ENCODE measurements at places on chromosomes 5 and 9.

DNA sequence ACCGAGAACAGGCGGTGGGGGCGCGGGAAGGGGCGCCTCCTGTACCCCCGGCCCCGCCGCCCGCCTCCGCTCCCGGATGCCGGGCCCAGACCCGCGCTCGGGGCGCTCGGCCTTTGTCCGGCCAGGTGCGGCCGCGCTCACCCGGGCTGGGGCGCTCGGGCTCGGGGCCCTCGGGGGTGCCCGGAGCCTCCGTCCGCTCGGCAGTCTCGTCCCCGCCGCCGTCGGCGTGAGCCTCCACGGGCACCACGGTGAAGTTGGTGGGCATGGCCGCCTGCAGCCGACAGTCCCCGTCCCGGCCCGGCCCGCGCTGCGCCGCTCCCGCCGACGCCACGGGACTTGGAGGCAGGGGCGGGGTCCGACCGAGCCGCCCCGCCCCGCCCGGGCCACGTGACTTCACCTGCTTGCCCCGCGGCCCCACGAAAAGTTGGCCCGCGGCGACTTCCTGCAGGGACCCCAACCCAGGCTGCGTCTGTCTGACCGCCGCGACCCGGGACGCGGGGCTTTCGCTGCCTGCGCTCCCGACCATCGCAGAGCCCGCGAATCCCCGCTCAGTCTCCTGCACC lies at the start of gene SLC12A7:
Gene SLC12A7 (minus strand): TSS at position 337 of the 563 bp plus-strand sequence. CDS start 72 bp downstream, at position 265.
- DNase-seq, result no peak

DNA sequence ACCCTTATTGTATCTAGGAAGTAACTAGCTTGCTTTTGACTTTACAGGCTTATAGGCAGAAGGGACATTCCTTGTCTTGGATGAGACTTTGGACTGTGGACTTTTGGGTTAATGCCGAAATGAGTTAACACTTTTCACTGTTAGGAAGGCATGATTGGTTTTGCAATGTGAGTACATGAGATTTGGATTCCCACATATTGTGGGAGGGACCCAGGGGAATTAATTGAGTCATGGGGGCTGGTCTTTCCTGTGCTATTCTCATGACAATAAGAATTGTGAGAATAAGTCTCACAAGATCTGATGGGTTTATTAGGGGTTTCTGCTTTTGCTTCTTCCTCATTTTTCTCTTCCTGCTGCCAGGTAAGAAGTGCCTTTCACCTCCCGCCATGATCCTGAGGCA lies 417.5 kb downstream of the HINT1 start:
- DNase-seq, result no peak

DNA sequence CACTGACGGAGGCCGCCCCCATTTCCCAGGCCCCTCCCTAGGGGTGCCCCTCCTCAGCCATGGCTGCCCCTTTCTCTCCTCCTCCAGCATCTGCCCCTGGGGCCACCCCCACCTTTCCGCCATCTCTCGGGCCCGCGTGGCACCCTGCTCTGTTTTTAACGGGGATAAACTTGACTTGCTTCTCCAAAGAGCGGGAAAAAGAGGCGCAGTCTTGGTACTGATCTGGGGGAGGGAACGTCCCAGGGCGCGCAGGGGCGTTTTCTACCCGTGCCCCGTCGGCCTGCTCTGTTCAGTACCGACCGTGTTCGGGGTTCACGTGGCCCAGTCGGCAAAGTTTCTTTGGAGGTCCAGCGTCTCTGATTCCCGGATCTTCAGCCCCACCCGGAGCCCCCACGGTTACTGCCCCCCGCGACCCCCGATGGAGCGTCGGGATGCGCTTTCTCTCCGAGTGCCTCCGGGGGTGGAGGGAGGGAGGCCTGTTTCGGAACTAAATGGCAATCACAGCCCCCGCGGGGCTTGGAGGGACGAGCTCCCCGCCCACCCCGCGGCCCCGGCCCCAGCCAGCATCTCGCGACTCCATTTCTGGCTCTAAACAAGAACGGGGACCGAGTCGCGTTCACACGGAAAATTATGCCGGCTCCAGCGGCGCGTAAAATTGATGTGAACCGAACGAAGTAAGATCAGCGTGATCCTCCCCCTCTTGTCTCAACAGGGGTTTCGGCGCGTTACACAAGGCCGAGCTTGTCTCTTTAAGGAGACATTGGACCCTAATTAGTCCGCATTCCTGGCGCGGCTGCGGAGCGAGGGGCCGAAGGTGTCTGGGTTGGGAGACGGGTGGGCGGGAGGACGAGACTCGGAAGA lies 1.1 kb upstream of the TLE4 start:
- DNase-seq, result no peak

- no peak for DNase-seq
These were observed 37.3 kb upstream of the FYB1 start for GRCh38 chr5:39256477-39257235.

DNA sequence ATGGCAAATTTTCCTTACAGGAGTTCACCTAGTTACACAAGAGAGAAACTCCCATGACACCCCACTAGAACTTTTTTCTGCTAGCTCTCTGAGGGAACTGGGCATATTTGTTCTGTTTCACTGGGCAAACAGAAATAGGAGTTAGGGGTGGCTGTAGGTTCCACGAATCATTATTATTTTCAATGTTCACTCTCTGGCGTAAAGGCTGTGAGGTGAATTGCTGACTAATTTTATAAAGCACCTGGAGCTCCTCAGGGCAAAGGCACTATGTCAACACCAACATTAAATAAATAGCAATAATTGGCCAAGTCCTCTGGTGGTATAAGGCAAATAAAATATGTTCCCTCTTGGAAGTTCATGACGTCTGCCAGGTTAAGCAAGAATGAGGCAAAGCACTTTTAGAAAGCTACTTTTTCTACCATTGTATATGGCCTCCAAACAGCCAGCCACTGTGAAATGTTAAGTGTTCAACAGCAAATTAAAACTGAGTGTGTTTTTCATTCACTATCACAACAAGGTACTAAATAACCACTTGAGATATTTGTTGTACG lies 344.6 kb downstream of the PDE4D start:
- no peak for DNase-seq

DNA sequence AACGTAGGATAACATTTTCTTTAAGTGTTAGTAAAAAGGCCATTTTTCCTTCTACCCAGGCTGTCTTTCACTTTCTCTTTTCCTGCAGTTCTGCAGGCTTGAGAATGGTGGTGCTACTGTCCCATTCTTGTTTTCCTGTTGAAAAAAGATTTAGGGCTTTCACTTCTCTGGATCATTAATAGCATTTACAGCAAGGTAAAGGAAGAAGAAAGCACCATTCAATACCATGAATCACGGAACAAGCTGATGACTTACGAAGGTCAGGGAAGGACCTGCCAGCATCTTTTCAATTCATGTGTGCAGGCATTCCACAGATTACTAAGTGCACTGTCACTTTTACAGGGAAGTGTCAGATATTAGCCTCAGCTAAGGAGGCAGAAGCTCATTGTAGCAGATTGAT lies 292.8 kb downstream of the YTHDC2 start:
- no peak for DNase-seq

DNA sequence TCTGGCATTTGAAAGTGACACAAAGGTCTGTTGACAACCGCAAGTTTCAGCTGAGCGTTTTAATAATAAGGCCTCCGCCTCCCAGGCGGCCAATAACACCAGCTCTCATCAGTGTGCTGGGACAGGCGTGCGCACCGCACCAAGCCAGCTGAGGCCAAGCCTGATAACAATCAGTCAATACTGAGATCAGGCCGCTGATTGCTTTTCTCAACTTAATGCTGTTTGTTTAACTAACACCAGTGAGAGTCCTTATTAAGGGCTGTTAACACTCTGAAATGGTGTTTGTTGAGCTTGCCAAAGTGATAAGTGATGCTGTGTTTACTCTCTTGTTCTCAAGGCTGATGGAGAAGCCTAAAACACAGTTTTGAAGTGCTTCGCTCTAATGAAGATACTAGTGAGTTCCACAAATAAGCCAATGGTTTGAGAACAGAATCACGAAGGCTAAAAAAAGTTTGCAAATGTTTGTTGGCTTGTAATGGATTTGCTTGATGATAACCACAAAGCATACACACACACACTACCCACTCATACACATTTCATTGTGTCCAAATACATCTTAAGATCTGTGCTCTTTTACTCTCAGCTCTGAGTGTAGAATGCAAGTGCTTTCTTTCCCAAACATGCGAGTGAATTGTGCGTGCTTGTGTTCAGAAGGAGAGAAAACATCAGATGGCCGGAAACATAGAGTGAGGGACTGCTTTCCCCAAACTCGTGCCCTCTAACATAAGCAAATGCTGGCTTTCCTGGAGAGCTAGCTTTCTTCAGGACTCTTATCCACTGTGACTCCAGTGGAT lies 330.4 kb upstream of the KLF4 start:
- DNase-seq, result no peak

DNA sequence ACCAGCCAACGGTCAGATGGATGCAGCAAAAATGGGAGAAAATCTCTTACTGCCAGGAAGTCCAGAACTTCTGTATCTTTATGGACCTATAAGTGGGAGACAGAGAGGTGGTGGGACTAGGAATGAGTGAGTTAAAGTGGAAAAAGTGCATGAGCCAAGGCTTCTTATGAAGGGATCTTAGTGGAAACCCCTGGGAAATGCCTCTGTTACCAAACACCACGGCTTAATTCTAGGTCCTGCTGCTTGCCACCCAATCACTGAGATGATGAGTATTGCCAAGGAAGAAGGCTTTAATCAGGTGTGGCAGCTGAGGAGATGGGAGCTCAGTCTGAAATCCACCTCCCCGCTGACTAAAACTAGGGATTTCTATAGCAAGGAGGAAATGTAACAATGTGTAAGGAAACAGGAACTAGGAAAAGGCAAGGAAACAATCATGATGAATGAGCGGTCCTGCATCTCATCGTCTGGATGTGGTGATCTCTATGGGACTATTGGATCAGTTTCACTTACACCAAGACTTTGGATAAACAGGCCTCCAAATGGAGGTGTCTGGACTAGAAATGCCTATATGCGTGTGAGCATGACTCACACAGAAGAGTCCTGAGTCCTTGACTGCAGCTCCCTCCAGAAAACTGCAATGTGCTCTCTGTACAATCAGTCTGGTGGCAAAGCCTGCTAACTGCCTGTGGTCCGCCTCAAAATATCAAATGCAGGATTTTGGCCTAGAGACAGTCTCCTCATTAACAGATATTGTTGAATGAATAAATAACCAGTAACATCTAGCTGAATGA lies 98.2 kb upstream of the PRR16 start:
- DNase-seq, result no peak

DNA sequence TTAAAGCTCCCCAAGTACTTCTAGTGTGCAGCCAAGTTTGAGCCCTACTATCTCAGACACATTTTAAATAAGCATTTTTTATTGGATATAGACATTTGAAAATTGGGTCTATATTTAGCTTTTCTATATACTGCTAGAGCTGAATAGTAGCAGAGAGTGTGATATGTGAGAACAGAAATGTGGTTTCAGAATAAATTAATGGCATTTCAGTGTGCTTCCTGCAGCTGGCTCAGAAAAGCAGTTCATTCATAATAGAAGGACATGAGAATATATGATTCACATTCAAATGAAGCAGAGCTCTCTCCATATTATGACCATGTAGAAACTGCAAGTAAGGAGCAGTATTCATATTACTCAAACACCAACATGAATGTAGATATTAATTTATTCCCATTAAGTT lies 464.0 kb downstream of the PTPRD start:
- no peak for DNase-seq

DNA sequence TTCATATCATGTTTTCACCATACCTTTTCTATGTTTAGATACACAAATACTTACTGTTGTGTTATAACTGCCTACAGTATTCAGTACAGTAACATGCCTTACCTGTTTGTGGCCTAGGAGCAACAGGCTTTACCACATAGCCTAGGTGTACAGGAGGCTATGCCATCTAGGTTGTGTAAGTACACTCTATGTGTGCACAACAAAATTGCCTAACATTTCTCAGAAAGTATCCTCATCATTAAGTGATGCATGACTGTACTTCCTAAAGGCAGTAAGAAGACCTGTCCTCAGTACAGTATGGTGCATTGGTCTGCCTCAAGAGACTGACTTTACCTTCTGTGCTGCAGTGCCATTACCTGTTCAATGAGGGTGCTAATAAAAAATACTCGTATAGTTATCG lies 7.9 kb downstream of the TXN start:
- DNase-seq, result no peak

DNA sequence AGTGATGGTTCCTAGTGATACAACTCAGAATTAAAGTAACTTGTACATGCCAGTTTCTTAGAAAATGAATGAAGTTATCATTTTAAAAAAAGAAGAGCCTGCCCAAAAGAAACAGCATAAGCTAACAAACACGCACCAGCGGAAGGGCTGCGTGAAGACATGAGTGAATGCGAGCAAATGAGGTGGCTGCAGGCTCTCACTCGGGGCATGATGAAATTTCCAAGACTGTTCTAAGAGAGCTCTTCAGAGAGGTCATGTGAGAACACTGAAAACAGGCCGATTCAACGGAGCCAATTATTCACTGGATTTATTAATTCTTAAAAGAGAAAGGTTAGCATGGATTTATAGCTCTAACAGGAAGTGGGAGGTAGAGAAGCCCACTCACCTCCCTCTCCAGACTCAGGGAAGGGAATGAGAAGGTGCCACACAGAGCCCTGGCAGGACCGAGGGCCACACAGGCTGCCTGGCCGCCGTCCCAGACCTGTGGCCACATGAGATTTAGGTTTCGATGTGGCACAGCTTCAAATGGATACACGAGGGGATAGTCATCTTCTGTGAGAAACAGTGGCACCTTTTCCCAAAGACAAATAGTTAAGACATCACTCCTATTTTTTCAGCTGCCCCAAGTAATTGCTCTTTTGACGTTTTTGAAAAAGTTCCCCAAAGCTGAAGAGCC lies 55.5 kb downstream of the HABP4 start:
- DNase-seq, result no peak

GRCh38 chr9:69963803-69964202 lies 79.8 kb upstream of the MAMDC2 start:
- DNase-seq, result no peak

All from amygdala (tissue), 56 donors.